Mesothelial cell of epicardium (in vitro differentiated cells): ENCODE measurements at places on chromosomes 2 and 18.

DNA sequence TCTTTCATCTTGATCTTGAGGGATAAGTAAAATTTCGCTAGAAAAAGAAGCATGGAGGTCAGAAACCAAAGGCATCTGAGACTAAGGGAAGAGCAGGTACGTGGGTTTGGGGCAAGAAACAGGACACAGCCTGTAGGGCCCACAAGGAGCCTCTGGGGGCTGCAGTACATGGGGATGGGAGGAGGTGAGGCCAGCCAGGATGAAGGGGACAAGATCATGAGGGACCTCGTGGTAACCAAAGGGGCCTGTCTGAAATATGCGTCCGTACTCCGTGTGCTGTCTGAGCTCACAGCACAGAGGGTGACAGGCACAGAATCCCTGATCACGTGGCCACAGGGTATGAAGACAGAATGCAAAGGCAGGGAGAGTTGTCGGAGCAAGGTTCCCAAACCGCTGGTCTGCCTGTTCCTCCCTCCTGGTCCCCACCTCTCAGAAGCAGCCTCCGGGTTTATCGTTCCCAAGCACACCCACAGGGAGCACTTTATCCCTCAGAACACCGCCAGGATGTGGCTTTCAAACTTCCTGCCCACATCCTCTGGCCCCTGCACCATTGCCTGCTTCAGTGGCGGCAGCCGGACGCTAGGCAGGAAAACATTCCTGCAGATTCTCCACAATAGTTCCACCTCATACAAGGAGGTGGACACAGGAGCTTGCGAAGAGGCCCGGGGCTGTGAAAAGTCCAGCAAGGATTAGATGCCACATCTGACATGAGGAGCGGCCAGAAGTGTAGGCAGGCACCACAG, 12.0 kb downstream of the TMEM163 start:
- DNase-seq, result no peak

- no peak for DNase-seq
Observed at GRCh38 chr2:17441055-17441771, 77.0 kb downstream of the RAD51AP2 start.

- DNase-seq, result peak; percentile 51
Observed at GRCh38 chr2:39665811-39666490, at the start of gene TMEM178A. TSS of gene TMEM178A (plus strand) at chr2:39665917. CDS start at chr2:39665975, 58 bp downstream.

DNA sequence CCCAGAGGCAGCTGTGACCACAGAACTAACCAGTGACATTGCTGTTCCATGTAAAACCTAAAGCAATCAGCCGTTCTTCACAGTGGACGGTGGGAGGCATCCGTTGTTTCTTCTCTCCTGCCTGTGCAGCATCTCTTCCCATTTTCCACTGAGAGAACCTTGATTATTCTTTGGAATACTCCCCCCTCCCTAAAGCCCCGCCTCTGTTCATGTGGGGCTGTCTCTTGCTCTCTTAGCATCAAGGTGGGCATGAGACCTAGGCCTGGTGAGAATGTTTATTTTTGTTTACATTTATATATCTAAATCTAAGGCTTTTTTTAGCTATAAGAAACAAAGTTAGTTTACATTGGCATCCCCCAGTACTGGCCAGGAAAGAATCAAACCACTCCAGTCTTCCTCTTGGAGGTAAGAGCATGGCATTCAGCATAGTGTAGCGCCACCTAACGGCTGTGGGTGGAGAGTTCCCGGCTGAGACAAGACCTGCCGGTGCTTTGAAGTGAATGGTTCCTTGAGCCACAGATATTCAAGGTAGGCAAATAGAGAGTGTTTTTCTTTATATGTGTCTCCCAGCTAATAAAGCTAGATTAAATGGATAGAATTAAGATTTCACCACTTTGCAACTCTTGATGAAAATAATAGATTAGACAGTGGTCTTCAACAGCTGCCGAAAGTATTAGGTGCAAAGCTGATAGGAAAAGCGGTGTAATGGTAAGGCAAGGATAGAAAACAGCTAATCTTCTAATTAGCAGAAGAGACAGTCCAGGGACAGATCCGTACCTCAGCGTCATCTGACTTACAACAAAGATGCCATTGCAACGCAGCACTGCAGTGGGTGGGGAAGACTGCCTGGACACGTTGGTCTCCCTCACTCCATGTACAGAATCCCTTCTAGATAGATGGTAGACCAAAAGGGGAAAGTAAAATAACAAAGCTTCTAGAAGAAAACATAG, 219.6 kb upstream of the RAB12 start:
- peak; percentile 45 for DNase-seq

DNA sequence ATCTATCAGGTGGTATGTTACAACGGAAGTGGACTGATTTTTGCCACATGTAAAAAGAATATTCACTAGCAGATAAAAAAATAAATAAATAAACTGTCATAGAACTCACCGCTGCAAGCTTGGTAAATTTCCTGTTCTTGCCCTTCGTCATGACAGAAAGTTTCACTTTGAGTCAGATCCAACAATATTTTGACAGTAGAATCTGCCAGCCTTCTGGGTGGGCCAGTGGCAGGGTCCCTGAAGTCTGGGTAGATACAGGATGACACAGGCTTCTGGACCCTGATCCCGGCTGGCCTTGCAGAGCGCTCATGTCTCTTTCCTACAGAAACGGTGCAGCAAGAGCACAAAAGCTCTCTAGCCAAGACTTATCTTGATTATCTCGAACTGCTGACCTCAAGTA, 97.8 kb upstream of the PMAIP1 start:
- DNase-seq, result no peak
